ENCODE measurements at places on chromosomes 2 and 18.

- no peak for DNase-seq
Observed at GRCh38 chr2:216363221-216363620, 9.1 kb downstream of the MARCHF4 start.

GRCh38 chr2:96934831-96935540, 51.4 kb downstream of the FAM178B start:
- no peak for DNase-seq

GRCh38 chr2:233852056-233852455, 2.3 kb downstream of the HJURP start:
- peak; percentile 68 for DNase-seq

DNA sequence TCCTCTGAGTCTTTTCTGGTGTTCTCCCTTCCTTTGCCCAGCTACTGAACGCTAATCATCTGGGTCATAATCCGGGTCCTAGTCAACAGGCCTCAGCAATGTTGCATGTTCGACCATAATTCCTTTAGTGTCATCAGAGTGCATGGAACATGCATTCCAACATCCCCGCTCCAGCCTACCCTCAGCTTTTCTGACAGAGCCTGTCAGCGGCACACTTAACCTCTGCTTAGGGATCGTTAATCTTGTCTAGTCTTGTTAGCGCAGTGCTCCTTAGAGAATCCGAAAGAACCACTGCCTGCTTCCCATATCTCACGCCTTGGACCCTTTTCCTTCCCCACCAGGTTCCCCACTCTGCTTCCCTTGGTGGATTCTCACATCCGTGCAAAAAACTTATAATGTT, 767.9 kb upstream of the ID2 start:
- no peak for DNase-seq

DNA sequence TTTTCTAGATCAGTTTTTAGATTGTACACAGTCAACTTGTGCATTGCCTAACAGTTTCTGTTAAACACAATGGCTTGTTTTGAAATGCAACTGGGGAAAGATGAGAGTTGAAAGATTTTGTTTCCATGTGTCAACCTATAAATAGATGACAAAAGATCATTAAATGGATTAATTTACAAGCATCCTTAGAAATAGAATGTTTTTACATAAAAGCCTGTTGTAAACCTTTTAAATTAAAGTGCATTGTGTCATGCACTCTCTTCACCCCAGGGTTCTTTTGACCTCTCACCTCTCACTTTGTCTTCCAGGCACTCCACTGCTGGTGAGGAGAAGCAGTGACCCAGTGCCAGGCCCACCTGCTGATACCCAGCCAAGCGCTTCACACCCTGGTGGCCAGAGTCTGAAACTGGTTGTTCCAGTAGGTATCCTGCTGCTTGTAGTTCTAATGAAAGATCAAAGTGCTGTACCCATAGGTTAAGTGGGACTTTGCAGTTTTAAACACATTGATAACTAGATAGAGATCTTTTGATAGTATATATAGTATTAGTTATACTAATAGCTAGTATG, 502.1 kb downstream of the PARD3B start:
- no peak for DNase-seq

DNA sequence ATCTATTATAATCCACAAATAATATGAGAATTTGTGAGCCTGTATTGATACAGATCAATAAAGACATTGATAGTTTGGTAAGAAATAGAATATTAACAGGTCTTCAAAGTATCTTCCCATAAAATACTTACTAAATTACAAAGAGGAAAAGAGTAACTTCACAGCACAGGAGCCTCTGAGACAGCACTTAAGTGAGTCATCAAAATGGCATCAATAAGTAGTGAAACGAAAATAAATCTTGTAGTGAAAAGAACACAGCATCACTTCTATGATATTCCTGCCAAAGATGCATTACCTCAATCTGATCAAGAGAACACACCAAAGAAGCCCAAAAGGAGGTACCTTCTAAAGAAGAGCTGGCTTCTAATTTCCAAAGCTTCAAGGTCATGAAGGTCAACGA, 116.4 kb downstream of the CBLN2 start:
- no peak for DNase-seq

DNA sequence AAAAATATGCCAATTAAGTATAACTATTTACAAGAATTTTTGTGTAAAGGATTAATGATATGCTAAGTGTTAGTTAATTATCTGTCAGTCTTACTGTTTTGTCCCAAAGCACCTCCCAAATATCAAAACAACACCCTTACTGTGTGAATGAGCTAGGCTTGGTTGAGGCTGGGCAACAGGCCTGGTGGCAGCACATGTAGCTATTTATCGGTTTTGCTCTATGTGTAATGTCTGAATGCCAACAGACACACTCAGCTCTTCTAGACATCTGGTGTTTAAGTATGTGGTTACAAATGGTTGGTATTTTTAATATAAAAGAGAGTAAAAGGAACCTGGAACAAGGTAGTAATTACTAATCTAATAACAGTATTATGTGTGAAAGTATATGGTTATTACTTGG, 175.3 kb downstream of the RAB3GAP1 start:
- DNase-seq: no peak

DNA sequence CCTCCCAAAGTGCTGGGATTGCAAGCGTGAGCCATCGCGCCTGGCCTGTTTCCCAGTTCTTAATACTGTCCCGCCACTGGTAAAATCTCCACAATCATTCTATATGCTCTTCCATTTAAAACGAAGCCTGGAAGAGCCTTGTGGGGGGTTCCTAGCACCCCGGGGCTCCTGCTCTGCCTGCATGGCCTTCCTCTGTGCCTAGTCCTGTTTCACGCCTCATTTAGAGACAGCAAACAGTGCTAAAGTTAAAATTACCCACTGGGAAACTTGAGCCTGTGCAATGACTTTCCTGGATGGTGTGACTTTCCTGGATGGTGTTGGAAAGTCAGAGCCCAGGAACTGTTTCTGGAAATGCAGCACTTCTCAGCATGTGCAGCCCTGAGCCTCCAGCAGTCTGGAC, 55.0 kb downstream of the INPP5D start:
- no peak for DNase-seq

GRCh38 chr2:162082681-162083080, 8.7 kb upstream of the DPP4 start:
- DNase-seq: no peak

DNA sequence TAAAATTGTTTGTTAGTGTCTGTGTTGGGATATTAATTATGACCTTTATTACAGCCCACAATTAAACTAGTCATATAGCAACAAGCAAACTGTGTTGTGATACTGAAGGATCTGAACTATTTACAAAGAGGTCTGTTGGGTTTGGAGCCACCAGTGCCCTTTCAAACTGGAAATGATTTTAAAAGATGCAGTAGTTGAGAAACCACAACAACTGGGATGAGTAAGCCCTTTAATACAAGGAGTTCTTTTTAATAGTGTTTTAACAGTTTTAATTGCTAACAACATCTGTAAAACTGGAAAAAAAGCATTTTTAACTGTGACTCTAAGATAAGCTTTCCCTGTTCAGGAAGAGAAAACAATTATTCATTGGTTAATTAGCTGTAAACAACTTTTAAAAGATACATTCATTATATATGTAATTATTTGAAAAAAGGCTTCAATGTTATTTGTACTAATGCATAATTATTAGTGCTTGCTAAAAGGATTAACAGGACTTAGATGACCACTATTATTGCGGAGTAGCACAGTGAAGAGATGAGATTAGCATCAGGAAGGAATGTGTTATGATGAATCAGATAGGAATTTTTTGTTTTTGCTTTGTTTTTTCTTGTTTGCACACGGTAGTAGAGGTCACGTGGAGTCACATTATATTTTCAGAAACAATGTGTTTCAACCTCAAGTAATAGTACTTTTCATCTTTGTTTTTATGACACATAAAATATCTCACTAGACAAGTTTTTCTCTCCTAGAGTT, 392.7 kb upstream of the FANCL start:
- no peak for DNase-seq

- DNase-seq: no peak
Observed at GRCh38 chr2:232928551-232929302, 58.7 kb downstream of the SNORC start.

DNA sequence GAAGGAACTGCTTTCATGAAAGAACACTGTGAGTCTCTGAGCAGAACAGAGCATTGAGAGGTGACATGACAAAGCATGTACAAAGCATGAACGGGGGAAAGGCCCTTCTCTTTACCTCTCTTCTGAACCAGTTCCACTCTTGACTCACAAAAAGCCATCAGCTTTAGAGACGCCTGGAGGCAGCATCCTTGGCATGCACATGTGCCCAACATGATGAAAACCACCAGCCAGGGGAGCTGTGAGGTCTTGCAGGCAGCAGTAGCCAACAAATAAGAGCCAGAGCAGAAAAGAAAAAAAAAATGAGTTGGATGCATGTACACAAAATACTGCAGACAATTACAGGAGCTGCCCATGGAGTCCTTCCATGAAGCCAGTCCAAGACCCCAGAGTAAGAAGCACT, 95.5 kb upstream of the AGAP1 start:
- no peak for DNase-seq

DNA sequence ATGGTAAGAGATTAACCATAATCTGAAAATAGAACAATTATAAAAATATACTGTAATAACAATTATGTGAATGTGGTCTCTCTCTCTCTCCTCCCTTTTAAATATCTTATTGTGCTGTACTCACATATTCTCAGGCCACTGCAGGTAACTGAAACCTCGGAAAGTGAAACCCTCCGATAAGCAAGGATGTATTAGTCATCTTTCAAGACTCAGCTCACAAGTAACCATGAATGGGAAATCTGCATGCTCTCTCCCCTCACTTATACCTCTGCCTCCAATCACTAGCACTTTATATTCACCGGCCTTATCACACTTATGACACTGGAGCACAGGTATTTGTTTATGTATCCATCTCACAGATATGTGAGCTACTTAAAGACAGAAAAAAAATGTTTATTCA, 139.7 kb downstream of the LRP2 start:
- DNase-seq: no peak

DNA sequence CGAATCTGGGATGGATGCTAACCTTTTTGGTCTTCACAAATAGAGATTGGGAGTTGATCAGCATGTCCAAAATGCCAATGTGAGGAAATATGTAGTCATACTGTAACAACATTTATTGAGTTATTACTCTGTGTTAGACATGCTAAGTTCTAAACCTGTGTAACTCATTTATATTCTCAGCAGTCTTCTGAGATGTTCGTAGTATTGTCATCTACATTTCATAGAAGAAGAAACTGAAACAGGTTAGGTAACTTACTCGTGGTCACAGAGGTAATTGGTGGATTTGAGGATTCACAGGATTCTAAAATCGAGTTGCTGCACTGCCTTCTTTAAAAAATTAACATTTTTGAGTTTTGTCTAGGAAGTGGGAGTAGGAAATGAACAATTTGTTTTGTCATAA, 162.1 kb downstream of the UBE2E3 start:
- no peak for DNase-seq

GRCh38 chr2:88560619-88561307, 66.5 kb downstream of the EIF2AK3 start:
- DNase-seq: no peak

GRCh38 chr18:63505566-63506335, 29.0 kb downstream of the SERPINB5 start:
- DNase-seq: peak; percentile 42

DNA sequence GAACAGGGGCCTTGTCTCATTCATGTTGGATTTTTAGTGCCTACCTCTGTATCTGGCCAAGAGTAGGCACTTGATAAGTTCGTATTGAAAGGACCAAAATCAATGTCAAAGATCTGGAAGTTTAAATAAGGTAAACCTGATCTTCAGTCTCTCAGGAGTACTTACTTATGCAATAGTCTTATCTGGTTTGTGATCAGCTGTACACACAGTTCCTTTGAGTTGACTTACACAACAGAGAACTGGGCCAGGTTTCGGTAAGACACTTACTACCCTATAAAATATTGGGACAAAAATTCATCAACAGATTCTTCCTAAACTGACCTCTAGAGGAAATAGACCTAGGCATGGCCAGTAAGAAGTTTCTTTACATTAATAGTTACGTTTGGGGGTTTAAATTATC, 113.6 kb upstream of the NXPH2 start:
- no peak for DNase-seq

DNA sequence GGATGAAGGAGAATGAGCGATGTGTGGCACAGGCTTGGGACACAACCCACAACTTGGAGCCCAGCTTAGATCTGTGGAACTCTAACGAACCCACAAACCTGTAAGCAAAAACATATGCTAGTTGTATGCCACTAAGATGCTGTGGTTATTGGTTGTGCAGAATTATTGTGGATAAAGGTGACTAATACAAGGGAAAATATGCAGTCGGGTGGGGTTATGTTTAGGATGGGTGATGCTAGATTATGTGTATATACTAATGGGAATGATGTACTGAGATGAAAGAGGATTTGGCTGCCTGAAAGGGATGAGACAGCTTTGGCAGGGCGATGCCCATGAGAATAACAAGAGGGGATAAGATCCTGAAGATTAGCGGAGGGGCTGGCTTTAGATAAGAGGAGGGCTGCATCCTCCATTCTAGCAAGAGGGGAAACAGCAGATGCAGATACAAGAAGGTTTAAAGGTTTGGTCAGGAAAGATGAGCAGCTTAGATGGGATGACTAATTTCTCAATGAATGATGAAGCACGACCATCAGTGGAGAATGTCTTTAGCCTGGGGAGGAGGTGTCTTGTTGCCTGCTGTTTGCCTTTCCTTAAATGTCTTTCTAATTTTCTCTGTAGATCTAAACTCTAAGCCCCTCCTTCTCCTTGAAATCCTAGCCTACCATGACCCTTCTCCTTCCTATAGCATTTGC, 49.6 kb downstream of the GALNT14 start:
- DNase-seq: no peak

- no peak for DNase-seq
Observed at GRCh38 chr18:49812286-49813068, 856 bp downstream of the ACAA2 start.

DNA sequence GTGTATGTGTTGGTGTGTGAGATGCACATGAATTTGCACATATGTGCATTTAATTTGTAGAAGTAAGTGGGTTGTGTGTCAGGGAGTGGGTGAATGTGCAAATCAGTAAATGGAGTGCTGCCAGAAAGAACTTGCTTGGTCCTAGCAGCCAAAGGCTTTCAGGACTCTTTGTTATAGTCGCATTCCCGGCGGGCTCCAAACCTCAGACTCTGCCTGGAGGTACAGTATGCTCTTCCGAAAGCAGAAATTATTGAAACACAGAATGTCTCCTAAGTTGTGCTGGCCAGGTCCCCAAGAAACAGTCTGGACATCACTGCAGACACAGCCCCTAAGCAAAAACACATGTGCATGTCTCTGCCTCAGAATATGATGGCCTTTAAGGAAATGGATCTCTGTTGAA, 232.4 kb downstream of the INSIG2 start:
- no peak for DNase-seq

- no peak for DNase-seq
Observed at GRCh38 chr2:106859498-106859897, 26.5 kb downstream of the ST6GAL2 start.

- DNase-seq: peak; percentile 79
Observed at GRCh38 chr2:191846515-191847476, at the start of gene CAVIN2. TSS of gene CAVIN2 (minus strand) at chr2:191847088. CDS start at chr2:191846925, 163 bp downstream.

All from inflammatory macrophage (primary cell).